ENCODE measurements at places on chromosomes 3 and 15. TPM values are rescaled to one million over a fixed set of nuclear protein-coding genes. Genes with fewer than 3 reads are reported as not detected.

SEMA5B gene
- 1.2 TPM for total RNA-seq

PEX11A gene
- 6.2 TPM for total RNA-seq

PRRT3 gene
- 1.1 TPM for total RNA-seq

C3orf49 gene
- total RNA-seq: not detected

LMAN1L gene
- not detected for total RNA-seq

RASGRP1 gene
- total RNA-seq: 0.51 TPM

CAMP gene
- total RNA-seq: not detected

DLL4 gene
- 0.31 TPM for total RNA-seq

ARPIN gene
- 6.3 TPM for total RNA-seq

EFCC1 gene
- 0.15 TPM for total RNA-seq

CORO2B gene
- 0.36 TPM for total RNA-seq

- DNase-seq: no peak
These were observed 57.2 kb downstream of the EFCAB12 start for GRCh38 chr3:129371041-129371826.

GRCh38 chr3:13072239-13072599 lies 1.0 kb downstream of the IQSEC1 start:
- no peak for DNase-seq

DNA sequence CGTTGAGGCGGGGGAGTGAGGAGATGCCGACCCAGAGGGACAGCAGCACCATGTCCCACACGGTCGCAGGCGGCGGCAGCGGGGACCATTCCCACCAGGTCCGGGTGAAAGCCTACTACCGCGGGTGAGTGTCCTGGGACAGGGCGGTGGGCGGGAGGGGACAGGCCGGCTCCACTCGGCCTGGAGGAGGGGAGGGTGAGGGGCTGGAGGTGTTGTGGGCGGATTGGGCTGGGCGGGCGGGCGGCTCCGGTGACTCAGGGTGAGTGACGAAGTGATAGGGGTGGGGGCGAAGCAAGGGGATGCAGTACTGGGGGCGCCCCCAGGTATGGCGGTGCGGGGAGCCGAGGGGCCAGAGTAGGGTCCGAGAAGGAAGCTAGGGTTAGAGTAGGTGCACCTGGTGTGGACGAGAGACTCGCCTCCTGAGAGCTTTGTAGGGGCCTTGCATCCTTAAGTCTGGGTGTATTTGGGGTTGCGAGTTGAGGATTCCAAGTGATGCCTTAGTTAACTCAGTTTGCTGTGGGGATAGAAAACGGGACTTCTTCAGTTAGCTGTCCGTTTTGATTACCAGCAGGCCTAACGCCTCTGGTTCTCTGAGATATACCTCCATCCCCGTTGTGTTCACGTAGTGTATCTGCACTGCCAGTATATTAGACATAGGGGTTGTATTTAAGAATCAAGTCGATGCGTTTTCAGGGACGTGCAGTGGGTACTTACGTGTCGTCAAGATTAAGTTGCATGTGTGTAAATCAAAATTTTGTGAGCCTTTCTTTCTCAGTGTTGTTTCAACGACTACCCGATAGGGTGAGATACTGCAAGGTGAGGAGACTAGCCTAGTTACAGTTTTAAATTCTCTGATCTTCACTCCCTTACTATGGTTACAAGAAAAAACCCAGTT lies 670 bp downstream of the PRKCI start:
- DNase-seq: no peak

GRCh38 chr15:39252134-39252470 lies 328.8 kb upstream of the THBS1 start:
- DNase-seq: no peak

GRCh38 chr3:71312461-71312860 lies 271.1 kb downstream of the FOXP1 start:
- DNase-seq: no peak

- DNase-seq: no peak
These were observed 44.4 kb upstream of the SPTSSB start for GRCh38 chr3:161415506-161416231.

- no peak for DNase-seq
These were observed 254.4 kb downstream of the OPA1 start for GRCh38 chr3:193847402-193847801.

GRCh38 chr3:122200661-122201060 lies 17.2 kb downstream of the CASR start:
- DNase-seq: no peak

DNA sequence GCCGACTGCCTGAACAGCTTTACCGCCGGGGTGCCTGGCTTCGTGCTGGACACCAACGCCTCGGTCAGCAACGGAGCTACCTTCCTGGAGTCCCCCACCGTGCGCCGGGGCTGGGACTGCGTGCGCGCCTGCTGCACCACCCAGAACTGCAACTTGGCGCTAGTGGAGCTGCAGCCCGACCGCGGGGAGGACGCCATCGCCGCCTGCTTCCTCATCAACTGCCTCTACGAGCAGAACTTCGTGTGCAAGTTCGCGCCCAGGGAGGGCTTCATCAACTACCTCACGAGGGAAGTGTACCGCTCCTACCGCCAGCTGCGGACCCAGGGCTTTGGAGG lies 815 bp downstream of the SPINT1 start:
- no peak for DNase-seq

GRCh38 chr3:139909811-139910210 lies 25.2 kb upstream of the CLSTN2 start:
- no peak for DNase-seq

DNA sequence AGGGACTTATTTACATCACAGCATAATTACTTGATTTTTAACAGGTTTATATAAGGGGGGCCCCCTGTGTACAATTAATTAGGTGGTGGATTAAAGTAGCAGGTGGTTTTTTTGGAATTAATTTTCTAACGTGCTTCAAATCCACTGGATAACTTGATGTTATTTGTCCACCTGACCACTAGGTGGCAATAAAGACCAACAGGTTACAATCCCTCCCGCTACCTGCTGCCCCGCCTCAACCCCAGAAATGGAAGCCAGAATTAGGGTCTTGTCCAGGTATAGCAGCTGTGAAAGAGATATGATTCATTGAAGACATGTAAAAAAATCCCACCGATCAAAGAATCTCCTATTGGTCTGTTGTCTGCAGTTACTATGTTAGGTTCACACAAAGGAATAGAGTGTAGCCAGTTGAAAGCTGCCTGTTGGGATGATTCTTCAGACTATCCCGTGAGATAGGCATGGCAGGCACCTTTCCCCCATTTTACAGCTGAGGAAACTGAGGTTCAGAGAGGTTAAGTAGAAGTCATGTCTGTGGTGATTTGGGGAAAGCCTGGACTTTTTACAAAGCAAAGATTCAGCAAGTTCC lies 44.0 kb downstream of the MFSD1 start:
- no peak for DNase-seq

DNA sequence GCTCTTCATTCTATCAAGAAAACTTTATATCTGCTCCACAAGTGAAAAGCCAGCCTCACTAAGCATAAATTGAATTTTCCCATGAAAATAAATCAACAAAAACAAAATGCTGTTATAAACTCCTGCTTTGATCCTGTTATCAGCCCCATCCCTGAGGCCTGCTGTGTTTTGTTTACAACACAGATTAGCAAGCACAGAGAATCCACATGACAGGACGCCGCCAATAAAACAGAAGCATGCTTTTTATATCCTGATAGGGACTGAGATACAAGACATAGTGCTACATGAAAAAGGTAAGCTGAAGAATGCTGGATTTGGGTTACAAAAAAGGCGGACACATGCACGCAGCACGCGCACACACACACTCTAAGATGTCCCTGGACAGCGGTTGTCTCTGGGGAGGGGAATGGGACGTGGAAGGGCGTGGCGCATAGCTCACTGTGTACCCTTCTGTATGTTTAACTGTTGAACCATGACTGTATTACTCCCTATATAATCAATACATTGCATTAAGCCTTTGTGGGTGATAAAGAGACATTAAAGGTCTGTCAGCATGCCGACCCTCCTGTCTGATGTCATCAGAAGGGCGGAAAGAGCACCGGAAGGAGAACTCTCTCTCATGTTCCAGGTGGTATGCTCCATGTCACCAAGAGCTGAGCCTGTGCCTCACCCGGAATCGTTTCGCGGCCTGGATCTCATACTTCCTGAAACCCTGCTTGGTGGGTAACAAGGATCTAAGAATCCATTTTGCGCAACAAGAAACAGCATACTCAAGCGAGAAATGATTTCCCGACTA lies 93.9 kb downstream of the IQSEC1 start:
- no peak for DNase-seq

DNA sequence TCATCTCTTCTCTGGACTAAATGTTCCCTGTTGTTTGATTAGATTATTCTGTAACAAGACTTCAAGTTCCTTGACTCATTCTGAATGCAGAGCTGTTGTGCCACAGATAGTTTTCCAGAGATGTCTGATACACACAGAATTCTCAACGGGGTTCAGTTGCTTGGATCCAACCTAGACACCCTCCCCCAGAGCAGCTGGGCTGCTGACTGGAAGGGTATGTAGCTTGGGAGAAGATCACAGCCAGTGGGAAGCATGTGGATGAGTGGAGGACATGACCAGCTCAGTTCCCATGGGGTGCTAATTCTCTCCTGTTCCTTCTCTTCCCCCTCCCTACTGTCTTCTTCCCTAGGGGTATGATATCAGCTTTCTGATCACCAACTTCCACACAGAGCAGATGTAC lies 6.6 kb upstream of the TTLL3 start:
- no peak for DNase-seq

GRCh38 chr3:169137943-169138342 lies 525.6 kb downstream of the MECOM start:
- no peak for DNase-seq

GRCh38 chr3:44983484-44983941 lies 7.5 kb downstream of the EXOSC7 start:
- no peak for DNase-seq

- DNase-seq: no peak
These were observed 272.9 kb upstream of the TPM1 start for GRCh38 chr15:62769604-62770003.

DNA sequence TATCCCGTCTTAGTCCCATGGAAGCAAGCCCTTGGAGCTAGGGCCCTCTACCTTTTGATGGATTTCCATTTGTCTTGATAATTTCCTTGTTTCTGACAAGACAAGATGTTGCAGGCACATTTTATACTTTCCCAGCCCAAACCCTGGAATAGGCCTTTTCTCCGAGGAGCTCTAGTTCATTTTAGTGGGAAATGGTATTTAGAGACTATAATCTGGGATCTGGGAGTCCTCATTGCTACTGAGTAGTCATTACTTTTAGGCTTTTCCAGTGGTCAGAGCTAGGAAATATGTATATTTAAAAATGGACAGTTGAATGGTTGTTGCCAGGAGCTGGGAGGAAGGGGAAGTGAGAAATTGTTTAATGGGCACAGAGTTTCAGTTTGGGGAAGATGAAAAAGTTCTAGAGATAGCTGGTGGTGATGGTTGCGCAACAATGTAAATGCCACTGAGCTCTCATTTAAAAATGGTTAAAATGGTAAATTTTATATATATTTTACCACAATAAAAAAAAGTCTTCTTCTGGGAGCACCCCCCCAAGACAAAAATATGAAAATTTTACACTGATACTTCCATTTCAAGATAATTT lies 31.6 kb downstream of the MLH1 start:
- DNase-seq: no peak

GRCh38 chr15:35987056-35987455 lies 441.1 kb upstream of the DPH6 start:
- DNase-seq: no peak

DNA sequence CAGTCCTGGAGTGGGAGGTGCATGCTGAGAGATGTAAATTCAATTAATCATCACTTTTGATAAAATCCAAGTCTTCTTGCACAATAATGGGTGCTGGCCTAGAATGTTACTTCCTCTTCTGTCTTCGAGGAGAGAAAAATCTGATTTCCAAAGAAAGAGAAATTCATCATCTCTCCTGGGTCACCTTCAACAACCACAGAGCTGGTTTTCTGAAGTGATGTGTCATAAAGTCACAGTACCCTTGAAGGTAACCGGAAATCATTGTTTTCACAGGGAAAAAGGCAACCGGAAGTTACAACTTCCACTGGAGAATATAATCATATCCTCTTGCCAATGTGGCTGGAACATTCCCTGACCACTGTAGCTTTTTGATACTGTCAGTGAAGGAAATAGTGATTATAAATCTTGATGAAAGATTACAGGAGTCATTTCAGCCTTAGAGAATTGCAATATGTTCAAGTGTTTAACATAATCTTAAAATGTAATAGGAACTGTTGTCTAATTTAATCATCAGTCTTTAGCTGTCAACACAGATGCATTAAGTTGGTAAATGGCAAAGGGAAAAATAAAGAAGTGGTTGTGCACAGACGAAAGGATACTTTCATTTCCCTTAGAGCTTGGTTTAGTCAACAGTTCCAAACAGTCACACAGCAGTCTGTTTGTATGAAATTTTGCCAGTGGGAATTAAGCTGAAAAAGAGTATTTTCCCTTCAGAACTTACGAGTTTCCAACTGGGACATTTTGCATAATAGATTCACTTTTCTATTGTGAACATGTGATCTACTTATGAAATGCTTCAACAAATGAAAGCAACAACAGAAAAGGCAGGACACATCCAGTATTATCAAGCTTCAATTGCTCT lies 106.5 kb upstream of the SLC4A7 start:
- DNase-seq: no peak

DNA sequence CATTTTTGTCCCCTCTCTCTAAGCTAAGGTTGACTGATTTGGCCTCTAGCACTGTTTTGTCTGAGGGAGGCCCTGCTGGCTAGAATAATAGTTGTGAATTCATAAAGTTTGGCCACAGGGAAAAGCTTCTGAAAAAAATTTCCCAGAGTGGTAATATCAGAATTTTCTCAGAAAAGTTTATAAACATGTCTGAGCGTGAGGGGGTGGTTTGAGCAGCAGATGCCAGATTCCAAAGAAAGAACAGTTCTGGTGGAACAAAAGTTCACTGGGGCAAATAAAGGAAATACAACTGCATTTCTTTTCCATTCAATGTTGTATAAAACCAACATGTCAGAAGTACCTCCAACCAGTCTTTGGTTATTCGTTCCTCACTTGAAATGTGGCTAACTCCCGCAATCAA lies 61.2 kb downstream of the CLDN1 start:
- DNase-seq: no peak

GRCh38 chr3:58585005-58585786 lies 8.0 kb upstream of the FAM107A start:
- no peak for DNase-seq

GRCh38 chr3:58214484-58215316 lies 3.9 kb upstream of the DNASE1L3 start:
- no peak for DNase-seq

GRCh38 chr3:99859825-99860224 lies 42.2 kb downstream of the CMSS1 start:
- DNase-seq: peak; percentile 79

GRCh38 chr3:73143821-73144237 lies 82.4 kb downstream of the EBLN2 start:
- DNase-seq: no peak

- DNase-seq: peak; percentile 13
These were observed 293.1 kb upstream of the CHRM5 start for GRCh38 chr15:33675246-33675645.

- DNase-seq: no peak
These were observed 25.7 kb downstream of the DNAH12 start for GRCh38 chr3:57518276-57518915.
